Substantia nigra (tissue), 51 donors: ENCODE measurements at places on chromosomes 5 and 9.

GRCh38 chr5:151750121-151750520 lies 8.3 kb downstream of the ATOX1 start:
- no peak for DNase-seq

- DNase-seq: no peak
Measured at GRCh38 chr9:84970432-84970831, 300.9 kb downstream of the NTRK2 start.

- no peak for DNase-seq
Measured at GRCh38 chr5:74945561-74946165, 79.5 kb upstream of the FAM169A start.

- DNase-seq: no peak
Measured at GRCh38 chr5:178793696-178794095, 63.2 kb upstream of the ZNF354A start.

GRCh38 chr5:36198281-36198680 lies 43.4 kb downstream of the NADK2 start:
- no peak for DNase-seq

DNA sequence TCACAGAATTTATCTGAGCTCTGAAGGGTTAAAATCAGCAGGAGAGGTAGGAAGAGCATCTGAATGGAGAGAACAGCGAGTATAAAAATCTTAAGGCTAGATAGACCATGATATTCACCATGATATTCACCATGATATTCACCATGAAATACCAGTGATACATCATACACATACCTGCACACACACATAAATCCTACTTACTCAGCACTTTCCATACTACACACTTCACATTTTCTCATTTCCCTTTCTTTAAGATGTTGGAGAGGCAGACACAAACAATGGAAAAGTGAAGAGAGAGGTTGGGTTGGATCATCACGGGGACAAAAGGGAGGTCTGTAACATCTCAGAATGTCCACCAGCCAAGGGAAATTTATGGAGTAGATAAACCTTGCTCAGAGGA lies 66.4 kb upstream of the ATP10B start:
- DNase-seq: no peak

GRCh38 chr5:10719965-10720364 lies 41.1 kb downstream of the DAP start:
- DNase-seq: no peak

GRCh38 chr5:95007921-95008597 lies 276.8 kb downstream of the MCTP1 start:
- DNase-seq: no peak

GRCh38 chr9:134066913-134067851 lies 644 bp downstream of the BRD3 start:
- DNase-seq: peak; percentile 43

GRCh38 chr9:109313351-109313750 lies 7.5 kb downstream of the EPB41L4B start:
- no peak for DNase-seq

DNA sequence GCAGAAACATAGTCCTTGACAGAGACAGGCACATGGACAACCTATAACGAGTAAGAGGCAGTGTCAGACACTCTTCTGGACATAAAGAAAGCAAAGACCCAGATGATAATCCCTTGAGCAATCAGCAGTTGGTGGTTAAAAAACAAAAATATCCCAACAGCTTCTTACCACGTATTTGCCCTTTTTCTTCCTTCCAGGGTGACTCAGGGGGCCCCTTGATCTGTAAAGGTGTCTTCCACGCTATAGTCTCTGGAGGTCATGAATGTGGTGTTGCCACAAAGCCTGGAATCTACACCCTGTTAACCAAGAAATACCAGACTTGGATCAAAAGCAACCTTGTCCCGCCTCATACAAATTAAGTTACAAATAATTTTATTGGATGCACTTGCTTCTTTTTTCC lies 9.5 kb downstream of the GZMK start:
- no peak for DNase-seq

GRCh38 chr5:112735702-112736101 lies 2.0 kb upstream of the APC start:
- DNase-seq: no peak

GRCh38 chr5:113909782-113910181 lies 396.3 kb downstream of the YTHDC2 start:
- no peak for DNase-seq

DNA sequence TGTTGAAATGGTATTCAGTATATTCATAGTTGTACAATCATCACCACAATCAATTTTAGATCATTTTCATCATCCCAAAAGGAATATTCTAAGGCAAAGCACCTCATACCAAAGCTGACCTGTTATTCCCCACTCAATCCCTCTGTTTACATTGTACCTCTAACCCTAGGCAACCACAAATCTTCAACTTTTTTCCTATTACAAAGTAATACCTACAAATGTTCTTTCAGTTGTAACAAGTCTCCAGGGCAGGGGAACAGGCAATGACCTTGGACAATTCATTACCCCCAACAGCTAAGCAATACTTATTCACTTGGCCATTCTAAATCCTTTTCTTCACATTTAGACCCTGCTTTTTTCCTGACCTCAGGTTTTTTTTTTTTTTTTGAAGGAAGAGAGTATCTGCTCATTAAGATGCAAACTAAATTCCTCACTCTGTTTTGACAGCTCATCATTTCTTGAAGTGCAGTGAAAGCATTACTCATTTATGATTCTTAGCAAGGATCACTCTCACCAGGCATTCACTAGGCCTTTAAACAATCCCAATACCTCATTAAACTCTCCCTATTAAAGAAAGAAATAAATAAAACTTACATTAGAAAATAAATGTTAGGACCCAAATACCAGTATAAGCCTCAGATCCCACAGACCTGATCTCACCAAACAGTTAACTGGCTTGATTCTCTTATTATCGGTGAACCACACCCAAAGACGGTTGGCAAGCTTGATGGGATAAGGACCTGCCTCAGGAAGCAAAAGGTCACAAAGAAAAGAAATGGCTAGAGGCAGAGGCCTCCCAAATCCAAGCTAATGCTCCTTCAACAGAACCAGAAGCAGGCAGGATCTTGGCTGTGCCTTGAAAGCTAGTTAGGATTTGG lies 15.3 kb downstream of the MTMR12 start:
- no peak for DNase-seq

GRCh38 chr5:97728920-97729319 lies 545.9 kb upstream of the RIOK2 start:
- DNase-seq: no peak

DNA sequence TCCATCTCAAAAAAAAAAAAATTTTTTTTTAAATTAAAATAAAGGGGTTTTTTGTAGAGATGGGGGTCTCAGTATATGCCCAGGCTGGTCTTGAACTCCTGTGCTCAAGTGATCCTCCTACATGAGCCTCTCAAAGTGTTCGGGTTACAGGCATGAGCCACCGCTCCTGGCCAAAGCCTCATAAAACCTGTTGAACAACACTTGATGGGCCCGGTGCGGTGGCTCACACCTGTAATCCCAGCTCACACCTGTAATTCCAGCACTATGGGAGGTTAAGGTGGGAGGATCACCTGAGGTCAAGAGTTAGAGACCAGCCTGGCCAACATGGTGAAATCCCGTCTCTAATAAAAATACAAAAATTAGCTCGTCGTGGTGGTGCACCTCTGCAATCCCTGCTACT lies 7.7 kb upstream of the NPM1 start:
- no peak for DNase-seq

- DNase-seq: no peak
Measured at GRCh38 chr9:100150214-100150613, 51.2 kb downstream of the INVS start.

DNA sequence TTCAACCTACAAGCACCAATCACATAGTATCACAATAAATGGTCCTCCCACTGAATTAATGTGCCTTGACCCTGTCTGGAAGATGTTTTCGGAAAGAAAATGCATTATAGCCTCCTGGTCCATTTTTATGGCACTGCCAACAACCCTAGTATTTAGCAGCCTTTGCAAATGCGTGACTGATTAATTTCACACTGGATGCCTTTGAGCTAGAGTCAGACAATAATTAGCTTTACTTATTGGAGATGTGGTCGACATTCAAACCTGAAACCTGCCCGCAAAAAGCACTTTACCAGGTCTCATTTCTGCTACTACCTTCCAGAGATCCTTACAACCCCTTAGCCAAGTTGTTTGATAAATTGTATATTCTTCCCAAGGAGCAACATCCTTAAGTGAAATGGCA lies 119.3 kb upstream of the DPYSL3 start:
- DNase-seq: no peak

DNA sequence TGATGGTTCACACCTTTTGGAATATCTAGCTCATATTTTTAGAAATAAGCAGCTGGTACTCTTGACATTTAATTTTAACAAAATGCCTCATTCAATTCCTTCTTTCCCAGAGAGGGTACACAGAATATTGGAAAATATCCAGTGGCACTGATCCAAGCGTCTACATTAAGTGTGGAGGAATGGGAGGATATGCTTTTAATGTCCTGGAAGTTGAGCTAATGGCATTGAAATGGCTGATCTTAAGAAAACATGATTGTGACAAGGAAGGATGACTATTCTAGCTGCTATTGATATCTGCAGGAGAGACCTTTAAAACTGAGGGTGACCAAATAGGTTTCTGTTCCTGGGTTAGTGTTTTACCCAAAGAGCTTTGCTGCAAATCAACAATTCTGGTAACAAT lies 30.0 kb downstream of the ZNF366 start:
- DNase-seq: no peak

GRCh38 chr9:16207161-16207560 lies 654.3 kb downstream of the CCDC171 start:
- DNase-seq: no peak

GRCh38 chr9:111198936-111199335 lies 131.1 kb downstream of the OR2K2 start:
- DNase-seq: no peak

GRCh38 chr5:60444661-60445360 lies 255.2 kb downstream of the DEPDC1B start:
- no peak for DNase-seq

DNA sequence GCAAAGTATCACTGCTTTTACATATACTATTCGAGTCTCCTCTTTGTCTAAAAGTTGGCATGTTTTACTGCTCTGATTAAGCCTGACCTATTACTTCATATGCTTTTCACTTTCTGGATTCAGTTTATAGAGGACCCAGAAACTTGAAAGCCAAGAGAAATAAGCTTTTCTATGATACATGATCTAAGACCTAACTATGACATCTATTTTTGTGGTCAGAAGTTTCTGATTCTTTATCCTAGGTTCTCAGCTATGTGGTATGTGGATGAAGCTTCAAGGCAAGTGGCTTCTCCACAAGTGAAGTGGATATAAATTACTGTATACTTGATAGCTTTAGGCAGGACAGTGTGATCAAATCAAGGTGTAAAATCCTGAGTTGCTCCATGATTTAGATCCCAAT lies 6.3 kb downstream of the EDIL3 start:
- no peak for DNase-seq

DNA sequence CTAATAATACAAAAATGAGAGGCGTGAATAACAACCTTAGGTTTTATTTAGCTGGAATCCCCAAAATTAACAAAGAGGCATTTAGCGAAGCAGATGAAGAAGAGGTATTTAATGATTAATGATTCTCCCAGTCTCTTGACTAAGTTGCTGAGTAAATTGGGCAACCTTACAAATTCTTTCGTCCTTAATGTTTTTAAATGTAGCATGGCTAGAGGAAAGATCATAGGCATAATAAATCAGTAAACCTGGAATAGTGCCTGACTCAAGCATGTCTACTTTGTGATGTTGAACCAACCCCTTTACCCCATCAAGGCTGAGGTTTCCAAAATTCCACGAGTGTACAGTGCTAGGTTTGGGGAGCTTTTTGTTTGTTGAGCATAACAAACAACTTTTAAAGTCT lies 7.9 kb downstream of the BHMT start:
- DNase-seq: no peak

DNA sequence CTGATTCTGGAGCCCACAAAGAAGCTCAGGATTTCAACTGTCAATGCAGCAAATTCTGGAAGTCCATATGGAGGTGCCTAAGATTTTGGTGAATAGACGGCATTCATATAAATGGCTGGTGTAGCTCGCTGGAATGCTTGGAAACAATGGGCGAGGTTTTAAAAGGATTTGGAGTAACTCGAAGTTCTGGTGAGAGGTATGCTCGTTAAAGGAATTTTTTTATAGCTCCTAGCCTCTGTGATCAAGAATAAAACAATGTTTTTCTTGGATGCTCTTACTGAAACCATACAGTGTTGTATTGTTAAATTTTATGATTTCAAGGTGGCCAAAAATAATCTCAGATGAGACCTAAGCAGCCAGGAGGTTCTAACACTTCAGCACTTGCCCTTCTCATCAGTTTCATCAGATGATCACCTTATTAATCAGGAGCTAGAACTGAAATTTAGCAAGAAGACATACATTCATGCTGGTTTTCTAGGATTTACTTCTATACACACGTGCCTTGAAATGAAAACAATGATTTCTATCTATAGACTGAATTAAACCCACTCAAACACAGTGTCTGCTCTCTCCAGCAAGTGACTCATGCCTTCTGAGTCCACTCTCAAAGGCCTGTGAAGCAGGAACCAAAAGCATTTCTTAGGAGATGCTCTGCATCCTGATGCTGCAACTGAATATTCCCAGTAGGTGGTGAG lies 79.2 kb downstream of the OTULIN start:
- no peak for DNase-seq

DNA sequence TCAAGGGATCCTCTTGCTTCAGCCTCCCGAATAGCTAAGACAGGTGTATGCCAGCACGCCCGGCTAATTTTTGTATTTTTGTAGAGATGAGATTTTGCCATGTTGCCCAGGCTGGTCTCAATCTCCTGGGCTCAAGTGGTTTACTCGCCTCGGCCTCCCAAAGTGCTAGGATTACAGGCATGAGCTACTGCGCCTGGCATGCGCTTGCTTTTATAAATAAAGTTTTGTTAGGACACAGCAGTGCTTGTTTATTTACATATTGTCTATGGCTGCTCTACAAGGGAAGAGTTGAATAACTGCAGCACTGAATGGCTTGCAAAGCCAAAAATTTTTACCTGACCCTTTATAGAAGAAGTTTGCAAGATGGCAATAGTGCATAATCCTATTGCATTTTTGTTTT lies 27.7 kb downstream of the GPR21 start:
- no peak for DNase-seq

DNA sequence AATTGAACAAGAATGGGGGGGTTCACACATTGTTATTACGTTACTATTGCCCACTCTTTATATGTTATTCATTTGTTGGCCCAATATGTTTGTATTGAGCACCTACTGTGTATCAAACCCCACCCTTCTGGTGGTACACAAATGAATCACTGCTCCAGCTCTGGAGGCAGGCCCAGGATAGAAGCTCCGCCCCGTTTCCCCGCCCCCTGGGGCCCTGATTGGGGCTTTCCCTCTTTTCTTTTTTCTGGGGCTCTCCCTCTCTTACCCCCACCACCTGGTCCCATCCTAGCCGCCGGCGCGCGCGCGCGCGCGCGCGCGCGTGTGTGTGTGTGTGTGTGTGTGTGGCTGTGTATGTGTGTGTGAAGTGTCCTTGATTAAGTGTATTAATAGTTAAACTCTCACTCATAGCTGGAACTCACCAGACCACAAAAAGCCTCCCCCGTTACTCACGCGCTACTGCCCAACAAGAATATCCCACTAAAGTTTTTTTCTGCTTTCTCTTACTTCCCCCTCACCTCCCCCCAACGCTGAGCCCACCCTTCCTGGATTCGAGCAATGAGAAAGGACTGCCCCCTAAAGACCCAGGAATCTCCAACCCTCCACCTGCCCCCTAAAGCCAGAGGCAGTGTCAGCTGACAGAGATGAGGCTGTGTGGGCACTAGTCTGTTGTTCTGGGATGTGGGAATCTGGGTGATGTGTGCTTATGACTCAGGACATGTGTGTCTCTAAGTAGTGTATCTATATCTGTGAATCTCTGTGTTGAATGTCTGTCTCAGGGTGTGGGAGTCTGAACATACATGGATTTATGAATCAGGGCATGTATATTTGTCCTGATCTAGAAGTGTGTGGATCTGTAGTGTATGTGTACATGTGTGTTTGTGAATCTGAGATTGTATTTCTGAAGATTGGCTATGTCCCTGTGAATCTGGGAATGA lies 4.0 kb downstream of the CXXC5 start:
- peak; percentile 73 for DNase-seq
